ENCODE measurements at places on chromosomes 5 and 9.

GRCh38 chr9:70110194-70111041 lies 66.8 kb downstream of the MAMDC2 start:
- peak; percentile 18 for DNase-seq

- DNase-seq, result no peak
Observed at GRCh38 chr5:143016777-143017516, 246.8 kb downstream of the ARHGAP26 start.

DNA sequence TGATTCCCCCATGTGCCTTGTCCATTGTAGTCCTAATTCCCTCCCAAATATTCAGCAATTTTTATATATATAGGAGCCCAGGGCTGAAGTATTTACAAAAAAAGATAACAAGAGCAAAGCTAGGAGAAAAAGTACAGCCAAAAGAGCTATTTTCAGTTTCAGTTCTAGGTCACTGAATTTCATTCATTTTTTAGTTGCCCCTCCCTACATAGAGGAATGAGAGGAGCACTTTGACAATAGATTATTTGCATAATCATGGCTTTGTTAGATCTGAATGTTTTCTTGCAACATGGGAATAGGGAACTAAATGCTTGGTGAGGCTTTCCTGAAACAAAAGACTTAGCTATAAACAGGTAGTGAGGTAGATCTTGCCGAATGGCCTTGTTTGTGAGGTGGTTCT lies 15.3 kb upstream of the F2RL2 start:
- no peak for DNase-seq

DNA sequence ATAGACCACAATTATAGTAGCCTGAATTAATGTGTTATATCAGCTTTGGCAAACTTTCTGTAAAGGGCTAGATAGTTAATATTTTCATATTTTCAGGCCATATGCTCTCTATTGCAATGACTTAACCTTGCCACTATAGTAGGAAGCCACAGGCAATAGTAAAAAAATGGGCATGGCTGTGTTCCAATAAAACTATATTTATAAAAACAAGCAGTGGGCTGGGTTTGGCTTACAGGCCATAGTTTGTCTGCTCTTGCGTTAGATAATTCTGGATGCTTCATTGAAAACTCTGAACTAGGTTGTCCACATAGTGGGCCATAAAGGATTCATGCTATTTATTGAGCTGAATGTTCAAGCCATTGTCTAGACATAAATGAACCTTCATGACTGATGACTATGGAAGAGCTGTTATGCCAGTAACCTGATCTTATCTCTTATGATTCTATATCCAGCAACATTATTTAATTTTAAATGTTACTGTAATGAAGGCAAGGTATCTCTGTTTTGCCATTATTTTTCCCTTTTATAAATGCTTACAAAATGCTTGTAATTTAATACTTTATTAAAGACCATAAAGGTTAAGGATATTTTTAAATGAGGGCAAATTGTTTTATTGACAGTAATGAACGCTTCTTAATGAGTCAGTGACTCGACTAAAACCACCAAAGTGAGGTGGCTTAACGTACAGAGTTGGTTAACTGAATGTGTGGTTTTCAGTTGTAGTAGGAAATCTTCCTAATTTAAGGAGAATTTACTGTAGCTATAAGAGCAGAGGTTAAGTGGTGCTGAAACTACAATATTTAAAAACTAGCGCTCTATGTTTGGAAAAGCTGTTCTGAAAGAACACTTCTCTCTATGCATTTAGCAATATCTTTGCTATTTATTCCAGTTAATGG lies 560.6 kb downstream of the PRR16 start:
- no peak for DNase-seq

GRCh38 chr5:88656221-88656950 lies 226.6 kb downstream of the MEF2C start:
- no peak for DNase-seq

DNA sequence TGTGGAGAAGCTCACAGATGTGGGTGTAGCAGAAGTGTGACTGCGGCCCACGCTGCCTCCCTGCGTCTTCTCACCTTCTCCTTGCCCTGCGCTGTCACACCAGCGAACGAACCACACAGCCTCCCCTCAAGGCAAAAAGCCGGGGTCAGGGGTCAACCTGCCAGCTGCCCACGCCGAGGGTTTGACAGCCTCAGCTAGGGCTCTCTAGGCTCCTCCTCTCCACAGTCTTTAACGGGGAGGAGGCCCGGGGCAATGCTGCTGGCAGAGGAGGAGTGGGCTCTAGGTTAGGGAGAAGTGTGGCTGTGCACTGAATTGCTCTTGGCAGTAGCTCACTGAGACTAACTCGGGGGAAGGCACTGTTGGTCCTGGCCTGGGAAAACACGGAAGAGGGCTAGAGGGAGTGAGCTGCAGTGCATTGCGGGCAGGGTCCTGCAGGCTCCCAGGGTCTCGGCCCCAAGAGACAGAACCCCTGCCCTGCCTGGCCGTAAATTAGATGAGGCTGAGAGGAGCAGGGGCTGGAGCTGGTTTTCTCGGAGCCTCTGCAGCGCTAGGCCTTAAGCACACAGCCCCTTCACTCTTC lies 4.2 kb upstream of the TRIM52 start:
- DNase-seq, result no peak

DNA sequence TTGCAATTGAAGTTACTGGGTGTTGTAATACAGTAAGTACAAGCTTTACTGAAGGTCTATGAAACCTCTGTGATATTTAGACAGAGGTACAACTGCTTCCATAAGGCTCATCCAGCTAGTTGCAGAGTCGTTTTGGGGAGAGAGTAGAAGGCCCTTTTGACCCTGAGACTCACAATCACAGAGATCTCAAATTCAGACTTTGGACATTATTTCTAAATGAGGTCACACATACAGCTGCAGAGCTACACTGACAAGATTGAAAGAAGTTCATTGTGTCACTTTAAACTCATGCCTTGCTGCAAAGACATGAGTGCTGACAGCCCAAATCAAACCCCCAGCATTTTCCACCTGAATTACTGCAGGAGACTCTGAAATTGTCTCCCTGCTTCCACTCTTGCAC lies 205.9 kb upstream of the TMEM161B start:
- DNase-seq, result no peak

- no peak for DNase-seq
Observed at GRCh38 chr5:79544131-79544530, 30.2 kb upstream of the HOMER1 start.

DNA sequence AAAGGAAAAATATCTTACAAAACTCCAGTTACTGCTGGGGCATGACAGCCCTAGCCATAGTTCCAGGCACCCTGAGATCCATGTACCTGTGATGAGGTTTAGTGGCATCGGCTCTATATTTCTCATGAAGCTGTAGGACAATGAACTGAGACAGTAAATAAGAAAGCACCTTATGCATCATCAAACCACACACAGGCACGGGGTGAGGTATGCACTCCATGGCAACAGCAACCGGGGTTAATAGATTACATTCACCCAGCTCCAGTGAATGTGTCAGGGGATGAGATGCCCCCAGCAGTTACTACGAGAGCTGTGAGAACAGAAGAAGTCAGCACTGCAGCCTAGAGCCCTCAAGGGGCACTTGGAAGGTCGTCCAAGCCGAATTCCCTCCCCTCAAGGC lies 162.0 kb upstream of the S1PR3 start:
- DNase-seq, result no peak

DNA sequence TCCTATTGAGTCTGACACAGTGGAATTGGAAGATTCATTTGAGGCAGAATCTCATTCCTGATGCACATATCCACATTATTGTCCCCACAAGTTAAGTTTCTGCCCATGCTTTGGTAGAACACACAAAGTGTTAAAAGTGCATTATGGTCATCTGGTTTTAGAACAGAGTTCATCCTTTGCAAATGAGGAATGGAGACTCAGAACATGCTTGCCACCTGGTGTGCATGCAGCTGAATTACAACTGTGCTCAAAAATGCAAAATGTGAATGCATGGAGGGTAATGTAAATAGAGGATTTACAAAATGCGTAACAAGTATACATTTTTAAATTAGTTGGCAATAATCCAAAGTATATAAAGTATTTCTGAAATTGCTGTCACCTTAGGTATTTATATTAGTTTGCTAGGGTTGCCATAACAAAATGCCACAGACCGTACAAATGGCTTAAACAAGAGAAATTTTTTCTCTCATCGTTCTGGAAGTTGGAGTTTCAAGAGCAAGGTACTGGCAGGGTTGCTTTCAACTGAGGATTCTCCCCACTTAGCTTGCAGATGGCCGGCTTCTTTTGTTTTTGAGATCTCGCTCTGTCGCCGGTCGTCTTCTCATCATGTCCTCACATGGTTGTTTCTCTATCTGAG lies 671.1 kb downstream of the TAF11L14 start:
- peak; percentile 15 for DNase-seq

DNA sequence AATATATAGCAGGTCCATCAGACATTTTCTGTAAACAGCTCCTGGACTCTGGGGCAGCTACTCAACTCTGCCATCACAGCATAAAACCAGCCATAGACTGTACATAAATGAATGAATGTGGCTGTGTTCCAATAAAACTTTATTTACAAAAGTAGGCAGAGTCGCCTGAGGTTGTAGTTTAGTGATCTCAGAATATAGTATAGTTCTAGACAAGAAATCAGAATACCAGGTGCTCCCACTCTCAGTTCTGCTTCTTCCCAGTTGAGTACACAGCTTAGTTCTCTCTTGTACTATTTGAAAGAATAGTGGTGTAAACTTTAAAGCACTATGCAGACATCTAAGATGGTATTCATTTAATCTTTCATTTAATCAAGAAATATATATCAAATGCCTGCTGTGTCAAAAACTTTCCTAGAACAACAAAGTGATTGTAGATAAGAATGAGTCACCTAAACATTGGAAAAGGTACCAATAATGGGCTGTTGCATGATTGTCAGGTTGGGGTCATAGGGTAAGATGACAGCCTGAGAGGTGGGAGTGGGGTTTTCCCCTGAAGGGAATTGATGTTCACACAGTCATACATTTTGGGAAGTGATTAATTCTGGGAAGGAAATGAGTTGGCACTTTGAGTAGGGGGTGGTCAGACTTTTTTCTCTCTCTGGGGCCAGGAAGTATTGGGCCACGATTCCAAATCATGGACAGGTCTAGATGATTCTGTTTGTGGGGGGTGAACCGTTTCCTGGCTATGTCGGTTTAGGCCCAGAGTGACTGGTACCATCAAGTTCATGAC lies 37.0 kb downstream of the TNFSF8 start:
- no peak for DNase-seq

DNA sequence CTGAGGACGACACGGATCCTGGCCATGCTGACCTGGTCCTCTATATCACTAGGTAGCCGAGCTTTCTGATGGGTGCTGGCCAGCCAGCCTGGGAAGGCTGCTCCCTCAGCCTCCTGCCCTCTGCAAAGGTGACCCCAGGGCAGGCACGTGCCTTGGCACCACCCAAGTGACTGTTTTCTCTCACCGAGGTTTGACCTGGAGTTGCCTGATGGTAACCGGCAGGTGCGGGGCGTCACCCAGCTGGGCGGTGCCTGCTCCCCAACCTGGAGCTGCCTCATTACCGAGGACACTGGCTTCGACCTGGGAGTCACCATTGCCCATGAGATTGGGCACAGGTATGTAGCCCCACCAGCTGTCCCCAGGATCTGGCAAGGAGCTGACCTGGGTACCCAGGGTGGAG lies 3.8 kb downstream of the ADAMTS13 start:
- no peak for DNase-seq

DNA sequence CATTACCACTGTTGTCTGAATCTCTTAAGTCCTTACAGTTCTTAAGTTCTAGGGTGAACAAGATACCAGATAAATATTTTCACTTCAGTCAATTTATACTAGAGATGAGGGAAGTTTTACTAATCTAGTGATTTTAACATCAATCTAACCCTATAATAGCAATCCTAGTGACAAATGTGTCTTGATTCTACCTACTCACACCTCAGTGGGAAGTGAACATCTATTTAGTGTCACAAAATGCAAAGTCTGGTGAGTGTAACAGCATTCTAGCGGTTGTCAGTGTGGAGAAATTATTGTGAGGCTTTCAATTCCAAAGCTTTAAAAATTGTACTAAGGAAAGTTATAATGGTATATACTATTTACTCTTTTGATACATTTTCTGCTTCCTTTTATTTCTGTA lies 225.8 kb upstream of the CYLC2 start:
- no peak for DNase-seq

GRCh38 chr9:92592946-92593861 lies 57.4 kb upstream of the ECM2 start:
- DNase-seq, result no peak

DNA sequence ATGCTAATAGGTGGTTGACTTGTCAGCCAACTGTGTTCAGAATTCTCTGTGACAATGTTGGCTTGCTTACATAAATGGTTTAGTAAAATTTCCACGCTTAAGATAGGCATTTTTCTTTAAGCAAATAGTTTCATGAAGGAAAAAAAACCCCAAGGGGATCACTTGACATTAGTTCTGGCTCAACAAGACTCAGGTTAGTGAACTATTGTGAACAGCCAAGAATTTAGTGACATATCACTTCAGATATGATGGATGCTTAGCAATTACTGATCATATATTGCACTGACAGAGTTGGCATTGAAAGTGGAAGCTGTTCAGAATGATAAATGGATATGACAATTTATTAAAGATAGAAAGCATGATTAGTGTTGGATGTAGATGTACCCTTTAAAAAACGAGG lies 218.5 kb downstream of the TMEM232 start:
- no peak for DNase-seq

- DNase-seq, result no peak
Observed at GRCh38 chr9:100204796-100205195, 105.8 kb downstream of the INVS start.

DNA sequence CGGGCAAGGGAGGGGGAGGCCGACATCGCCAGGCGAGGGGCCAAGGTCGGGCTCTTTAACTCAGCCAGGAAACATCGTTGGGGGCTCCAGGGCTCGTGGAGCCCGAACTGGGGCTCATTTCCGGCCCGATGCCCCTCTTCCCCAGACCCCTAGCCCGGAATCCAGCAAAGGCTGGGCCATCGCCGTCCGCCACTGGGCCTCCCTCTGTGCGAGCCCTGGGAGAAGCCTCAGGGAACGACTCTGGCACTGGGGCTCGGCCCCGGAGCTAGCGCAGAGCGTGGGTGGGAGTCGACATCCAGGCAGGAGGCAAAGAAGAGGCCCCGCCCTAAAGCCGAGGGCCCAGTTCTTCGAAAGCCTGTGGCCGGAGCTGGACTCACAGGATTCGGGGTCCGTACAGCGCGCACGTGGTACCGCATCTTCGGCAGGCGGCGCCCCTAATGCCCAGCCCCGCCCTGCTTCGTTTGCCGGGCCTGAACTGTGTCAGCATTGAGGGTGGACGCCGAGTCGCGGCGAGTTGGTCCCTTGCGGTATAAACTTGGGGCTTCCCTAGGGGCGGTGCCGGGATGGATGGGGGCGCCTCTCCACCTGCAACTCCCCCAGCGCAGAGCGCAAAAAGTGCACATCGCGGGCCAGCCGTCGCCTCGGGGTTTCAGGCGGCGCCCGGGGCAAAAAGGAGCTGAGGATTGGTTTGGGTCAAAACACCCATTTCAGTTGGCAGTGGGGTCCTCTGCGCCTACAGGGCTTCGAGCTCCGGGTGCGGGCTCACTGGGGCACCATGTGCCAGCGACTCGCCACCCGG lies 3.6 kb upstream of the PAX5 start:
- no peak for DNase-seq

GRCh38 chr5:144547098-144547499 lies 376.4 kb downstream of the KCTD16 start:
- DNase-seq, result no peak

GRCh38 chr9:7298123-7298522 lies 501.5 kb downstream of the DMAC1 start:
- DNase-seq, result no peak

Measured in brain pericyte (primary cell).